ENCODE measurements at places on chromosomes 3 and 15.

DNA sequence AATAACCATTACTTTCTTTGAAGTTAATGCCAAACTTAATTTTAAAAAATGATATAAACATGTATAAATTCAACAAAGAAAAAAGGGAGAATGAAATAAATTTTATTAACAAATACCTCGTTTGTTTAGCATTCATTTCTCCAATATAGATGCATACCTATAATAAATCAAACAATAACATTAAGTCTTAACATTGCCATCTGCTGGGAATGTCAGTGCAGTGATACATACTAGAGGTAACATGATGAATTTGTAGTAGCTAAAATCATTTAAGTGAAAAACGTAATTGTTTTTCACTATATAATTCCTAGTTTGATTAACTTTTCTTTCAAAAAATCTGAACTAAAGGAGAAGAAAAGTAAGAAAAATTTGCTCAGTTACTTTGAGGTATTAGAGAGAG, 340.2 kb upstream of the CBLB start:
- DNase-seq = no peak

GRCh38 chr3:155194973-155195957, 98.2 kb downstream of the STRIT1 start:
- no peak for DNase-seq

GRCh38 chr15:96428742-96429141, 98.2 kb downstream of the NR2F2 start:
- DNase-seq = peak; percentile 56

- DNase-seq = no peak
Measured at GRCh38 chr15:55989383-55989782, 4.0 kb downstream of the NEDD4 start.

DNA sequence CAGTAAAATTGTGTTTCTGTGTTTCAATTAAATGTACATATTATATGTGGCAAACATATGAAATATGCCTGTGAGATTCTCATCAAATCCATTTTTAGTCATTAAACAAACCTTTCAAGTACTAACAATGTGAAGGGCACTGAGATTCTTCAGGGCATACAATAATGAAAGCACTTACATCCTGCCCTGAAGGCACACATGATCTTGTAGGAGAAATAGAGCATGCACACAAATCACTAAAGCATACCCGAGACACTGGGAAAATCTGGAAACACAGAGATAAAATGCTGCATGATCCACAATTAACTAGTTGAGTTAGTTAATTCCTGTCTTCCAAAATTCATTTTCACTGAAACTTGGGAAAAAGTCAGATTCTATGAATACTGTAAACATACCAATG, 810.5 kb upstream of the NECTIN3 start:
- DNase-seq = no peak

- DNase-seq = no peak
Measured at GRCh38 chr15:45690581-45691260, 55.9 kb downstream of the SQOR start.

DNA sequence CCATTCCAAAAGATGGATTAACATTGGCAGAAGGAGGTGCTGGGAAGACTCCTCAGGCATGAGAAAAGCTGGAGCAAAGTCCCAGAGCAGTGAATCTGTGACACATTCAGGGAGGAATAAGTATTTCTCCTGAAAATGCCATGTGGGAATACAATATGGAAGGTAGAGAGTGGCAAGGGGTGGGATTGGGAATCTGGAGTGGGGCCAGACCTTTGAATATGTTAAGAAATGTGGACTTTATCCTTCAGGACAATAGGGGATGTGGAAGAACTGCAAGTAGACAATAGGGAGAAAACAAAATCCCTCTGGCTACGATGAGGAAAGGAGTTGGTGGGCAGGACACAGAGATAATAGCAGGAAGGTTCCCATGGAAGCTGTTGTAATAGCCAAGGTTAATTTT, 305.6 kb upstream of the TGFBR2 start:
- DNase-seq = no peak

GRCh38 chr3:171282041-171282440, 178.2 kb downstream of the TNIK start:
- DNase-seq = no peak

DNA sequence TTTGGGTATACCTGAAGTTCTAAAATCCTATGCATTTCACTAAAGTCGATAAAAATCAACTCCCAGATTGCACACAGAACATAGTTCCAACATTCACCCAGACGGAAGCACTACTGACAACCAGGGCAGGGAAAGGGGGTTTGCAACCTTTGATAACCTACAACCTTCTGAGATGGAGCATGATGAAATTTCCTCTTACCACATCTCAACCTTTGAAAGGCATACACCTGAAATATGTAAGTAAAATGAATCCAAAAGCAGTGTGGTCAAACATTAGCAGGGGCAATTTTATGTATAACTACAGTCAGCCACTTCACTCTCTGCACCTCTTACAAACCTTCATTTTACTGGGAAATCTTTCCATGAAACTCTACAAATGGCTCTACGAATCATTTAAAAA, 184.1 kb downstream of the FOXP1 start:
- DNase-seq = no peak

GRCh38 chr15:36407647-36408046, 171.8 kb upstream of the CDIN1 start:
- no peak for DNase-seq

- no peak for DNase-seq
Measured at GRCh38 chr15:83813682-83814081, 159.8 kb downstream of the ADAMTSL3 start.

DNA sequence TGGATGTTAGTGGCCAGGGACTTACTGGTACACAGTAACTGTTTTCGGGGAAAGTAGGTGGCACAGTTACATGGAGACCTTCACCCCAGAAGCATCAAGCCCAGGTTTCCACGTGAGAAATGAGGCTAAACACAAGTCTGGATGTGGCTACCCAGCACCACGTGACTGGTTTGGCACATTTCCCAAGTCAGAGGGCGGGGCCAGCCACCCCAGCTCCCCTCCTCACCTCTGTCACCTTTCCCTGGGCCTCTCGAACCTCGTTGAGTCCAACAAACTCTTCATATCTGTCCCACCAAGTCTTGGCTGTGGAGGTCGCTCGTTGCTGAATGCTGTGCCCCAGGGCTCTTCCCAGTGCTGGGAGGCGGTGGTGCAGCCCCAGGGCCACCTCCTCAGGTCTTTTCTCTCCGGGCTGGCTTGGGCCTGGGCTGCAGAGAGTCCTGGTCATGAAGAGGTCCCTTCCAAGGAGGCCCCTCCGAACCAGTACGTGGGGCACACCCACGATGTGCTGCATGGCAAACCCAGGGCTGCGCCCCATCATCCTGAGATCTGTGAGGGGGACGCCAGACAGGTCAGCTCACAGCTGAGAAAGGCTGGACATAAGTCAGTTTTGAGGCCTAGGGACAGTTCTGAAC, 4.8 kb upstream of the PLXNB1 start:
- DNase-seq = no peak

GRCh38 chr15:69070396-69070795, 55.9 kb downstream of the NOX5 start:
- no peak for DNase-seq

DNA sequence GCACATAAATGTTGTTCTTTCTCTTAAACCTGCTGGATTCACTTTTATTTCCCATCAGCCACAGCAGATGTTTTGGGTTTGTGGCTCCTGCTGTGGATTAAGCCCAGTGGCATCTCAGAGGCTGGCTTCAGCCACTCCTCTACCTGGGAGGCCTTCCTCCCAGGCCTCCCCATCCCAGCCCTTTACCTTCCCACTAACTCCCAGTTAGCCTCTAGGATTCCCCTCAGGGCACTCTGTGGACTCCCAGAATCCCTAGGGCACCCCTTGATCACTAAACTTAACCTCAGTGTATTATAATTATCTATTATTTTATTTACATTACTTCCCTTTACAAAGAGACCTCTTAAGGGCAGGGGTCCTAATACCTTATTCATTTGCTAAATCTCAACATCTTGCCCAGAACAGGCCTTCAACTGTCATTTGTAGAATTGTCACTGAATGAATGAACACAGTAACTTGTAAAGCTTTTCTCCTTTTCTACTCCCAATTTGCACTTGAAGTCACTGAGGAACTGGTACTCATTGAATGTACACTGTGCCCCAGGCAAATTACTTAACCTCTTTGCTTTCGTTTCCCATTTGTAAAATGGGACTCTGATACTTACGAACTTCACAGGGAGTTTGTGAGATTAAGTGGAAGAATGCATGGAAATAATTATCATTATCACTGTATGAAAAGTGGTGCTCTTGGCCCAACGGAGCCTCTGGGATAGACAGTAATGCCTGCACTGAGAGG, 8.3 kb downstream of the CCDC13 start:
- DNase-seq = no peak

- DNase-seq = no peak
Measured at GRCh38 chr3:186775999-186776398, 7.4 kb upstream of the EIF4A2 start.

Data from SW 1271 (cell line).